Occipital lobe (tissue), 3 donors: ENCODE measurements at places on chromosomes 16 and 17. TPM values are rescaled to one million over a fixed set of nuclear protein-coding genes. Genes with fewer than 3 reads are reported as not detected.

DNA sequence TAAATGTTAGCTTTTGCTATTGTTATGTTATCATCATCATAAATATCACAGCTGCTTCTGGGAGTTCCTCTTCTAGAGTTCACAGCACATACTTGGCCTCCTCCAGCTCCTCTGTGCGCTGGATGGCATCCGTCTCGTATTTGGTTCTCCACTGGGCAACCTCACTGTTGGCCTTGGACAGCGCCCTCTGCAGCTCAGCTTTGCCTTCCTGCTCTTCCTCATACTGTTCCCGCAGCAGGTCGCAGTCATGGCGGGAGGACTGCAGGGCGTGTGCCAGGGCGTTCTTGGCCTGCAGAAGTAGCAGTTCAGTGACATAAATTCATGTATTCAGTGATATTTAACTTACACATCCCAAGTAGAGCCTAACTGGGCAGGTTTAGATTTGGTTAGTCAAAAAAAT lies 23.4 kb downstream of the MYH8 start:
- no peak for DNase-seq

GRCh38 chr17:39094607-39095308 lies 56.7 kb downstream of the PLXDC1 start:
- no peak for DNase-seq

- no peak for DNase-seq
These were observed 61.7 kb upstream of the MRC2 start for GRCh38 chr17:62565817-62566216.

DNA sequence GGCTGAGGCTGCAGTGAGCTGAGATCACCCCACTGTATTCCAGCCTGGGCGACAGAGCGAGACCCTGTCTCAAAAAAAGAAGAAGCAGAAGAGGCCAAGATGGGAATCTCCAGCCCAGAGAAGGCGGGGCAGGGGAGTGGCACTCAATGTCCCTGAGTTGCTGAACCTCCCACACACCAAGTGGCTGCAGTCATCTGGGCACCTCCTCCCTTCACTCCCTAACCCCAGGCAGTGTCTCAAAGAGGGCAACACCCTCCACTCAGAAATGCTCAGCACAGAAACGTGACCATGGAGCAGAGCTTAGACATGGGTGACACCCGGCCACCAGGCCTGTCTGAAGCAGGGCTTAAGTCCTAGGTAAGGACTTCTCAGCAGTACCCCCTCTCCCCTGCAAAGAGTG lies 36.3 kb upstream of the BCAR1 start:
- DNase-seq: no peak

GRCh38 chr17:61011251-61011650 lies 333.6 kb downstream of the BCAS3 start:
- no peak for DNase-seq

- DNase-seq: no peak
These were observed 144.1 kb downstream of the SPECC1 start for GRCh38 chr17:20153231-20153630.

GRCh38 chr16:68910051-68910450 lies 66.7 kb downstream of the TANGO6 start:
- DNase-seq: no peak

The SLC5A10 gene
- not detected for total RNA-seq

GRCh38 chr16:52545222-52545897 lies 1.6 kb downstream of the TOX3 start:
- no peak for DNase-seq

The PLA2G10 gene
- not detected for total RNA-seq

DNA sequence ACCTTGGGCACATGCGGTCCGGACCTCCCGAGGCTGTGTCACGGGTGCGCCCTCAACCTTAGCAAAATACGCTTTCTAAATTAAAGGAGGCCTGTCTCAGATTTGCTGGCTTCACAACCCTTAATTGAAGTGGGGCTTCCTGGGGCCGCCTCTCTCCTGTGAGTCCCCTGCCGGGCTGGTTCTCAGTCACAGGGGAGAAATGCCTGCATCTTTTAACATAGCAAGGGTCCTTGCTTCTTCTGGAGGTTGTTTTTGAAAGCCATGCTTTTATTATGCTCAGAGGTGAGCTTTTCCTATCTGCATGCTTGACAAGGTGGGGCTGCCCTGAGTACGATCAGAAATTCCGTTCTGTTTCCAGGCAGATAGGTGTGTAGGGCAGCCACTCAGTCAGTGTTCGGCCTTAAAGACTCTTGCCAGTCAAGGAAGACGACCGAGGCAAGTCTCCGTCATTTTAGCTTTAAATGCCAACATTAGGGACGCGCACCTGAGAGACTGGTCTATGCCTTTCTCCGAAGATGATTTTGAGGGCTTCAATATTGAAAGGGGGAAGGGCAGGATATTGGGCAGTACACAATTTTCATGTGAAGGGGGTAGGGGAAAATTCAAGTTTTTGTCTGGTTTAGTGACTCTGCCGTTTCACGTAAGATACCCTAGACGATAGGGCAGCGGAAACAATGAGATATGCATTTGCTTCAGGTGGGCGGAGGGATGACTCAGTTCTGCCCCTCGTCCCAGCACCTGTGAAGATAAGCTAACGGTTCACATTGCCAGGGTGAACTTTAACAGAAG lies 5.5 kb upstream of the SLC7A5 start:
- no peak for DNase-seq

DNA sequence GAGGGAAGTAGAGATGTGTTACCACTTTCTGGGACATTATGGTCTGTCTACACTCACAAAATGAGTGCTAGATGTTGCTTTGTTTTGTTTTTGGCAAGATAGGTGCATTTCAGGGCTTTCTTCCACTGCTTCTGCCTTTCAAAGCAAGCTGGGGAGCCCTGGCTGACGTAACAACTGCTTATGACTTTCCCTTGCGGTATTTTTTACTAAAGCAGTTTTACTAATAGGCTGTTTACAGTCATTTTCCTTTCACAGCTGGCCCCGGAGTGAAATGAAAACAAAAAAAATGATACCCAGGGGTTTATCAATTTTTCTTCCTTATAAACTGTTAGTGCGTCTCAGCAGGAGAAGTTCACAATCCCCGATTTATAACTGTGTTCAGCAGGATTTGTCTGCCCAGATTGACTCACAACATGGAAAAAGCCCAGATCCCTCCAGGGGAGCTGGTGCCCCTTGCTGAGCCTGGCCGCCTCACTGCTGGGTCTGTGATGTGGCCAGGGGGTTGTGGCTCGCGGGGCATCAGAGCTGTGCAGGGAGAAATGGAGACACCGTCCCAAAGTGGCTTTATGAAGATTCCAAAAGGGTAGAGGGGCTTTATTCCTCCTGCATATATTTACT lies 184.4 kb upstream of the HS3ST3A1 start:
- no peak for DNase-seq

The KRT24 gene
- total RNA-seq: not detected

DNA sequence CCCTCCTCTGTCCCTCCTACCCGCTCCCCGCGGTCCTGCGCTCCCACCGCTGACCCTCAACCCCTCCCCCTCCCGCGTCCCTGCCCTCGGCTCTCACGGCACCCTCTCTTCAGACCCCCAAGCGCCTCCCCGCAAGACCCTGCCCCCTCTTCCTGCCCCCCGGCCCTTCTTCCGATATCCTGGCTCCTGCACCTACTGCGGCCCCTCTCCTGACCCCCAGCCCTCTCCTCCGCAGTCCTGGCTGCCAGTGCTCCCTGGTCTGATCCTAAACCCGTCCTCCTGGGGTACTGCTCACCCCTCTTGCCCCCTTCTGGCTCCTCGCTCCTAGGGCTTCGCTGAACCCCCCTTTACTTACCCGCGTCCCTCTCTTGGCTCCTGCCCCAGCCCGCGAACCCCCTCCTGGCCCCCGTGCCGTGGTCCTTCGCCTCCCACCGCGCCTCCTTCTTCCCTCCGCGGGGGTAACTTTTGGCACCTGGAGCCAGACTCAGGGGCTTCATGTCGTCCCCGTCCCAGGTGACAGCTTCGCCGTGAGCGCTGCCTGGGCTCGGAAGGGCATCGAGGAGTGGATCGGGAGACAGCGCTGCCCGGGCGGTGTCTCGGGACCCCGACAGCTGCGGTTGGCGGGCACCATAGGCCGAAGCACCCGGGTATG lies 839 bp downstream of the NKD1 start:
- DNase-seq: no peak

The TSNAXIP1 gene
- 3.7 TPM for total RNA-seq

DNA sequence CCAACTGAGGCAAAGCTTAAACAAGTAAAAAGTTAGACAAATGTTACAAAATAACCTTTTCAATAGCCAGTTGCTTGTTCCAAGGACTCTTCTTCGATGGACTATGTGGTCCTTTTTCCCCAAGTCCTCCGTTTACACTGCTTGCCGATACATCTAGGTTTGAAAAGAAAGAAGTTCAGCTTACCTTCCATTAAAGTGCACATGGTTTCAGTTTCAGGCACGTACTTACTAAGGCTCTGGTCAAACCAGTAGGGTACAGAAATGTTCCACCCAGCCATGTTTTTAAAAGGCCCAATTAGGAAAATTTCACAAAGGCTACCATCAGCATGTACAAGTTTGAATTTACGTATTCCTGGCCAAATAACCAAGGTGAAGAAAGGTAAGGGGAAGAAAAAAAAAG lies 2.1 kb downstream of the SRSF2 start:
- no peak for DNase-seq

The NPTX1 gene
- total RNA-seq: 19.3 TPM

DNA sequence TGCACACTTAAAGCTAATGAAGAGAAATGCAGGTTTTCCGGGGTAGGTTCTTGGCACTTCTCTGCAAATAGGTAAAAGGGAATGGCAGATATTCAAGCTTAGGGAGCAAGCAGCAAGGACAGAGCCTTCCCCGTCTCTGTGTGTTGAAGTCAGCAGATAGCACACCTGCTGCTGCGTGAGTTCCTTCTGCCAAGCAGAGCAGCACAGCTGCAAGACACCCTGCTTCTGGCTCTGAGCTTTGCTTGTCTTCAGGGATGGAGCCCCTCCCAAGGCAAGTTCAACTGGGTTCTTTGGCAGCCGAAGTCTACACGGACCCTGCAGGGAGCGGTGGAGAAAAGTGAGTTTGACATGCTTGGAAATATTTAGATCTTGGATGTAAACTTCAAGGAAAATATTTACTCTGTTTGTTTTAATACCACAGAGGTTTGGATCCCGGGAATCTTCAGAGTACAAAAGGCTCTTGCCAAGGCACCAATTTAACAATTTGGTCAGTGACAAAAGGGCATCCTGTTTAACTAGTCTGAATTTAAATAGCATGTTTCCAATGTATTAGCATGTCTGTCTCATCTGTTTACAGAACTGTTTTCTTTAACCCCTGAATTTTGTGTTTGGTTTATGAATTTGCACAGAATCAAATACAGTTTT lies 113.4 kb upstream of the KCNJ16 start:
- DNase-seq: peak; percentile 2

The FOXN1 gene
- total RNA-seq: not detected

The SCNN1G gene
- 0.31 TPM for total RNA-seq

DNA sequence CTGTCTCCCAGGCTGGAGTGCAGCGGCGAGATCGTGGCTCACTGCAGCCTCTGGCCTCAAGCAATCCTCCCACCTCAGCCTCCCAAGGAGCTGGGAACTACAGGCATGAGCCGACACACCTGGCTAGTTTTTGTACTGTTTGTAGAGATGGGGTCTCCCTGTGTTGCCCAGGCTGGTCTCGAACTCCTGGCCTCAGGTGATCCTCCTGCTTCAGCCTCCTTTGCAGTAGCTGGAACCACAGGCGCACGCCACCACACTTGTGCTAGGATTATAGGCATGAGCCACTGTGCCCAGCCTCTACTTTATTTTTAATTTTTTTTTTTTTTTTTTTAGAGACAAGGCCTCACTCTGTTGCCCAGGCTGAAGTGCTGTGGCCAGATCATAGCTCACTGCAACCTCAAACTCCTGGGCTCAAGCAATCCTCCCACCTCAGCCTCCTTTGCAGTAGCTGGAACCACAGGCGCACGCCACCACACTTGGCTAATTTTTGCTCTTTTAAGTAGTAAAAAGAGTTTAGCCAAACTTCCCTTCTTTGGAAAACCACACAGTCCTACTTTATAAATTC lies 4.4 kb downstream of the NTAN1 start:
- DNase-seq: no peak

DNA sequence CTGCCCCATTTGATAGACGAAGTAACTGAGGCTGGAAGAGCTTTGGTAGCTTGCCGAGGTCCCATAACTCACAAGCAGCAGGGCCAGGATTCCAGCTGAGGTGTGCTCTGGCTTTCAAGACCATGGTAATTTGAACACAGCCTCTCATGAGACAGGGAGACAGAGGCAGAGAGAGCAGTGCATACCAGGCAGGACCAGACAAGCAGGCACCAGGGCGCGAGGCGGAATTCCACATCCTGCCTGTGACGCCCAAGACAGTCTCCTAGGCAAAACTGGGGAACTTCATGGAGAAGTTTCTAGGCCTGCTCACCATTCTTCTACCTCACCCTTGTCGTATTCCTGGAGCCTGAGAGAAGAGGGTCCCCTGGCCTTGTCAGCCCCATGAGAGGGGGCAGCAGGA lies 19.2 kb downstream of the SDK2 start:
- no peak for DNase-seq

The CLEC18A gene
- not detected for total RNA-seq

The KRTAP4-1 gene
- not detected for total RNA-seq

The LPO gene
- total RNA-seq: not detected

DNA sequence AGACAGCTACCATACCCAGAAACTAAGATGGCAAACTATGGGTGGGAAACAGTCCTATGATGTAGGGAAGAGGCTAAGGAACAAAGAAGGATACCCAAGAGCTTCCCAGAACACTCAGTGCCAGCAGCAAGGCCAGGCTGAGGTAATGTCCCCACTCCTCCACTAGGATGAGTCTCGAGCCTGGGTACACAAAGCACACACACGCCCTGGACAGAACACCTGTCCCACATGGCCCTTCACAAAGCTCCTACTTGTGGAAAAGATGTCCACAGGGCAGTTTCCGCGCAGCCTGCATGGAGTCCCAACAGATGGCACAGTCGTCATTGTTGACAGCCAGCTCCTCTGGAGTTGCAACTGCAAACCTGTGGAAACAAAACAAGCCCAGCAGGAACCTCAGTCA lies 23.9 kb downstream of the AMFR start:
- no peak for DNase-seq

The RAB26 gene
- 5.8 TPM for total RNA-seq

The FOXJ1 gene
- 4.5 TPM for total RNA-seq

GRCh38 chr16:85349365-85350145 lies 237.3 kb upstream of the CIBAR2 start:
- no peak for DNase-seq

The KRT23 gene
- 0.16 TPM for total RNA-seq

The NOD2 gene
- total RNA-seq: 0.16 TPM

The TBC1D26 gene
- 2.2 TPM for total RNA-seq
